Activated CD4-positive, alpha-beta T cell treated with anti-CD3 and anti-CD28 coated beads for 1 hour (primary cell): ENCODE measurements at places on chromosomes 16 and 17.

DNA sequence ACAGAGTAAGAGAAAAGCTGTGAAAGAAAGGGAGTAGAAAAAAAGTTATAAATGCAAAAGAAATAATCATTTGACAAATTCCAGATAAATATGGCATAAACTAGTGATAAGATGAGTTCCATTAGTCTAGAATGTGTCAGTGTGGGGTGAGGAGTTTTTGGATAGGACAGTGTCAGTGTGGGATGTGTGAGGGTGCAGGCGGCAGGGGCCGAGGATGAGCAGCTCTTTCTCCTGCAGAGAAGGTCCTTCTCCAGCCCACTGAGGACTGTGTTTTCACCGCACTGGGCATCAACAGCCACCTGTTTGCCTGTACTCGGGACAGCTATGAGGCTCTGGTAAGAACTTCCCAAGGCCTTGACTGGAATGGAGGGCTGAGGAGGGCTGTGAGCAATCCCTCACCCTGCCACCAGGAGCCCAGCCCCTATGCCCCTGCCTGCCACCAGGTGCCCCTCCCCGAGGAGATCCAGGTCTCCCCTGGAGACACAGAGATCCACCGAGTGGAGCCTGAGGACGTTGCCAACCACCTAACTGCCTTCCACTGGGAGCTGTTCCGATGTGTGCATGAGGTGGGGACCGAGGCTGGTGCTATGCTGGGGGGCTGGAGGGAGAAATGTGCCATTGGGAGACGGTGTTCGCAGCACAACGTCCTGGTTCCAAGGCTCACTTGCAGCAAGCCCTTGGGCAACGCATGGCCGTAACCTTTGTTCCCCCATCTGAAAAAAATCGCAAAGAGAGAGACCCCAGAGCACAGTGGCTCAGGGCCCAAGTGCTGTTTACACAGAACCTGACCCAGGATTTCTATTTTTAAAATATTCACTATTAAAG, 13.1 kb downstream of the RAPGEFL1 start:
- DNase-seq = peak; percentile 22

- no peak for DNase-seq
Measured at GRCh38 chr17:81481815-81482505, 30.6 kb downstream of the ACTG1 start.

- no peak for DNase-seq
Measured at GRCh38 chr17:72852277-72852938, 240.1 kb downstream of the SLC39A11 start.

- DNase-seq = no peak
Measured at GRCh38 chr17:74437702-74438101, 5.8 kb downstream of the GPRC5C start.

DNA sequence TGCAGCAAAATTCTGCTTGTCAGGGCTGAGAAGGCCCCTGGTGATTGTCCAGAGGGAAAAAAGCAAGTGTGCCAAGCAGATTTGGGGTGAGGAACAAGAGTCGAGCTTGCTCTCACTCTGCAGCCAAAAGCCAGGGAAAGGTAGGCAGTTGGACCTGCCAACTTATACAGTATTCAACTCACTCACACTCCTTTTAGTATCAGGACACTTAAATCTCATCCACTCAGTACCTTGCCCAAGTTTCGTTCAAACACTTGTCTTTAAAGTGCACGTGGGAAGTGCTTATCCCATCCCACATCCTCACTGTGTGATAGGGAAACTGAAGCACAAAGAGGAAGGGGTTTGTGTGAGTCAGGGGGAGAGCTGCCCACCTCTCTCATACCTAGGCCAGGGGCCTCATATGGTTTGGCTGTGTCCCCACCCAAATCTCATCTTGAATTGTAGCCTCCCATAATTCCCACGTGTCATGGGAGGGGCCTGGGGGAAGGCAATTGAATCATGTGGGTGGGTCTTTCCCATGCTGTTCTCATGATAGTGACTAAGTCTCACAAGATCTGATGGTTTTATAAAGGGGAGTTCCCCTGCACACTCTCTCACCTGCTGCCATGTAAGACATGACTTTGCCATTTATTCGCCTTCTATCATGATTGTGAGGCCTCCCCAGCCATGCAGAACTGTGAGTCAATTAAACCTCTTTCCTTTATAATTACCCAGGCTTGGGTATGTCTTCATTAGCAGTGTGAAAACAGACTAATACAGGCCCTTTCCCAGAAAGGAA, 25.6 kb upstream of the CES5A start:
- no peak for DNase-seq

DNA sequence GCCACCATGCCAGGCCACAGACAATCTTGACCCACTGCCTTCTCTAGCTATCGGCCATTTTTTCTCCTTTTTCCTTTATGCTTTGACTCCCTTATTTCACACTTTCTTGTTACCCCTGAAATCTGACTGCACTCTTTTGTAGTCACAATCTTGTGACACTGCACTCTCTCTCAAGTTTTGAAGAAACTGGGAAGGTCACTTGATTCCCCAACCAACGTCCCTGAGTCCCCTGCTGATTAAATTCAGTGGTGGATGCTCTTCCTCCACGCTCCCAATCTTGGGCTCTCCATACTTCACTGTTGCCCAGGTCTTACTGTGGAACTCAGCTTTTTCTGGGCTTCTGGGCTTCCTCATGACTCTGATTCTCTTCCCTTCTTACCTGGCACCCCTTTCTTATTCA, 33.9 kb downstream of the PECAM1 start:
- DNase-seq = no peak

DNA sequence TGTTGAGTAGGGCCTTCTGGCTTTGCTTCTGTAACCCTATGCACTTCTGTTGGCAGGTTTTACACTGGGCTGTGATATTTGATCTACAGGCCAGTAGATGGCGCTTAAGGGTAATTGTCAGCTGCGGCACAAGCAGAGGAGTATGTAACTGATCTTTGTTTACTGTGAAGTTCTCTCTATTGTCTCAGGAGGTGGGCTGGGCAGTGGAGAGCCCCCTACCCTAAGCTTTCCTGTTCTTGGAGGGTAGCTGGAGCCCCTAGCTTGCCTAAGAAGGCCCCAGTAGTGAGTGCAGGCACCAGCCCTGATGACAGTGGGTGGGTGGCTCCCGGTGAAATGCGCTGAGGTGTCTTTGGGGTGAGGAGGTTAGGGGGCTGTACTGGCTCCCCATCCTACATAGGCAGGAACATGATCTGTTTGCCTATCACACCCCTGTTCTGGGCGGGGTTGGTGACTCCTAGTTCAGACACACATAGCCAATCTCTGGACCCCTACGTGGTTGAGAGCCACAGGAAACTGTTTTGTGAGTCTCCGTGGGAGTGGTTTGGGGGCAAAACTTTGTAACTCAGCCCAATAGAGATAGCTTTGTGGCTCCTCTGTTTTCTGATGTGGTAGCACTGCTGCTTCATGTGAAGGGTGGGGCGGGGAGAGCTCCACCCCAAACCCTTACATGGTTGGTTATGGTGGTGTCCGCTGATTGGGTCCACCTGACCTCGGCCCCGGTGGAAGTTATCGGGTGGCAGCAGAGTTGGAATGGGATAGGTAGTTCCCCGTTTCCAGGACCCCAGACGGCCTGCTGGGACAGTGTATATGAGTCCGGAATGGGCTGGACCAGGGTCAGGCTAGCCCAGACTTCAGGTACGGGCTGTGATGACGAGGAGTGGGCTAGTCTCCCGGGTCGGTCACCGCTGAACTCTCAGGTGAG, 60.4 kb downstream of the SLFN11 start:
- peak; percentile 69 for DNase-seq

- DNase-seq = no peak
Measured at GRCh38 chr17:70168977-70169708, at the start of gene KCNJ2. Gene KCNJ2, plus strand, starts transcription at chr17:70169532. Its CDS starts 5,508 bp downstream, at chr17:70175040.

GRCh38 chr16:89275284-89275584, 57.7 kb downstream of the ZNF778 start:
- no peak for DNase-seq

DNA sequence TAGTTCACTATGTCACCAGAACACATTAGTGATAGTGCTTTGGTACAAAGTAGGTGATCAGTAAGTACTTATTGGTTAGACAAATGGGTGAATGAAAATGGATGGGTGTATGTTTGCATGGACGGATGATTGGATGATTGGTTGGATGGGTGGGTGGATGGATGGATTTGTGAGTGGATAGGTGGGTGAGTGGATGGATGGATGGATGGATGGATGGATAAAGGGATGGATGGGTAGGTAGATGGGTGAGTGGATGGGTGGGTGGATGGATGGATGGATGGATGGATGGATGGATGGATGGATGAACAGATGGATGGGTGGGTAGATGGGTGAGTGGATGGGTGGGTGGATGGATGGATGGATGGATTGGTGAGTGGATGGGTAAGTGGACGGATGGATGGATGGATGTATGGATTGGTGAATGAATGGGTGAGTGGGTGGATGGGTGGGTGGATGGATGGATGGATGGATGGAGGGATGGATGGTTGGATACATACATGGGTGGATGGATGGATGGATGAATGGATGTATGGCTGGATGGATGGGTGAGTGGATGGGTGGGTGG, 225.3 kb upstream of the GSE1 start:
- no peak for DNase-seq

- DNase-seq = no peak
Measured at GRCh38 chr17:1787301-1787902, 25.5 kb downstream of the SERPINF1 start.

GRCh38 chr17:77281122-77281903, 140.5 kb downstream of the SEC14L1 start:
- peak; percentile 52 for DNase-seq

DNA sequence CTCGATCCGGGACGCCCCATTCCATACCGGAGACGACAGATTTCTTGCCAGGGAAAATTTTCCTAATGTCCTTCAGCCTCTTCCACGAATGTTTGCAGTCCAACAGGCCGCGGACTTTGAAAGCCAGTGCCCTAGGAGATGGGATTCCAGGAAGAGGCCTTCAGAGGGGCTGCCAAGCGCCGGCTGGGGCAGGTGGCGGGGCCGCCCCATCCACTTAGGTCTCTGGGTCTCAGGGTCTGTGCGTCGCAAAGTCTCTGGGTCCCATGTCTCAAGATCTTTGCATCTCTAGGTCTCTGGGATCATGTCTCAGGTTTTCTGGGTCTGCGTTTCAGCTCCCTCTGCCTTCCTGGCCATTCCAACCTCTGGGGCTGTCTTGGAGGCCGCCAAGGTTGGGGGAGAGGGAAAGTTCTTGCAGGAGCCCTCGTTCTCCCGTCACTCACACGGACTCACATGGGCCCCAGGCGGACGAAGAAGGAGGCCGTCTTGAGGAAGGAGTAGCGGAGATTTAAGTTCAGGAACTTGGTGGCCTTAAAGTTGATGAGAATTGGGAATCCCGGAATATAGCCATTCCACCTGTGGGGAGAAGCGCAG, 7.2 kb downstream of the ALOX12B start:
- DNase-seq = no peak

- DNase-seq = no peak
Measured at GRCh38 chr17:43736389-43736788, 22.2 kb downstream of the SOST start.

- DNase-seq = no peak
Measured at GRCh38 chr17:47831934-47832327, 461 bp downstream of the LRRC46 start.

DNA sequence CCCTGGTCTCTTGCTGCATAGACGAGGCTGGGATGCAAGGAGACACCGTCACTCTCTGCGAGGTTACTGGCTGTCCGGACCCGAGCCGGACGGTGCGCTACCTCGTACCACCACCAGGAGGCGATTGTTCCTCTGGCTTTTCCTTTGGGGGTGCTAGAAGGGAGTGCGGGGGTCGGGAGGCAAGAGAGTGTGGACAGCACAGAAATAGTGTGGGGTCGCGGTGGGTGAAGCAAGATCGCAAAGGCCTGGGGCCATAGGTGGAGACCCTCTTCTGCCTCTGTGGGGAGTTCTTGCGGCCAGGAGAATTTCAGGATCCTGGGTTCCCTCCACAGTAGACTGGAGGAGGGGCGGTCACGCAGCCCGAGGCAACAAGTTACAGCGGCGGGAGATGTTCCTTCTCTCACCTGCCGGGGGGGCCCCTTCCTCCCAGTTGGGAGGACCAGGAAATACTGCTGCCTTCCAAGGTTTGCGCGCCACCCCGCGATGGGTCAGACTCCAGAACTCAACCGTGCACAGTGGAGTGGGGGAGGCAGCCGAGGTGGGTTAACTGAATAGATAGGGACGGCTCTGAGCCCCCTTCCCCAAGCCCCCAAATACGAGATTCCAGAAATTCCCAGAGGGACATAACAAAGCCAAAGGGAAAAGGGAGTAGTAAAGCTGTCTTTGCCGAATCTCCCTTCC, 6.9 kb downstream of the PHOSPHO1 start:
- DNase-seq = peak; percentile 50

- DNase-seq = no peak
Measured at GRCh38 chr16:67208154-67208896, 9.4 kb downstream of the ELMO3 start.

DNA sequence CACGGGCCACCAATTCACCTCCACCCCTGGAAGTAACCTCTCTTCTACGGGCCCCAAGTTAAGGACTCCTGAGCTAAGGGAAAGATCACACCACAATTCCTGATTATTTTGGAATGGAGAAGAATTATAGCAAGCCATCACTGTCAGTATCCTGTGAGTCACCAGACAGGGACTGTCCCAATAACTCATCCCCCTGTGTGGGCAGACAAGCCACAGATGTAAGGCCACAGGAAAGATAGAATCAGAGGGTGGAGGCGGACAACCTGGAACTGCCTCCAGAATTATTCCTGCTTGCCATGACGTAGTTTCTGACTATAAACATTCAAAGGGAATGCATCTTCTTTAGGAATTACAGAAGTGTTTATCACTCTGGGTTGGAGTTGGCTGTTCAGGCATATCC, 5.8 kb upstream of the MYO1D start:
- no peak for DNase-seq

GRCh38 chr16:27586711-27587110, 36.8 kb downstream of the KATNIP start:
- DNase-seq = no peak

- no peak for DNase-seq
Measured at GRCh38 chr17:37388266-37388665, 12.5 kb downstream of the C17orf78 start.

GRCh38 chr17:3189961-3190360, 7.4 kb upstream of the OR1A2 start:
- no peak for DNase-seq

DNA sequence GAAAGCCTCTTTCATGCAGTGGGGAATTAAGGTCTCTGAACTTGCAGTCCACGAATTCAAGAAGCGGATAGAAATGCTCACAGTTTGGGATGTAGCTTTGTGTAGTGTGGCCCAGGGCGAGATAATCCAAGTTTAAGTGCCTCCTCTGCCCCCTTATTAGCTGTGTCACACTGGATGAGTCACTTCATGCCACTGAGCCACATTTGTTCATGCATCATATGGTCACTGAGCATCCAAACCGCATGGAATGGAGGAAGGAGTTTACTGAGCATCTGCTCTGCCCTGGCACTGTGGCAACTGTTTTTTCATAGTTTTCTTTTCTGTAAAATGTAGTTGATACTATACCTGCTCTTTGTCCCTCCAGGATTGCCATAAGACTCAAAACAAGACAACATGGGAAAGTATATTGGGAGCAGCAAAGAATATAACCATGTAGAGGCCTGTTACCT, 15.1 kb upstream of the DHX8 start:
- DNase-seq = no peak

- DNase-seq = no peak
Measured at GRCh38 chr17:50210240-50211225, 9.1 kb upstream of the COL1A1 start.
